NCI-H1092 (cell line): ENCODE measurements at places on chromosomes 7 and 10.
A peak's percentile ranks its signal among the peaks of the same experiment; 100 is the strongest.

GRCh38 chr7:146781352-146782116 lies 664.9 kb downstream of the CNTNAP2 start:
- DNase-seq, result no peak

- DNase-seq, result no peak
Measured at GRCh38 chr10:100710151-100710871, 35.1 kb upstream of the PAX2 start.

DNA sequence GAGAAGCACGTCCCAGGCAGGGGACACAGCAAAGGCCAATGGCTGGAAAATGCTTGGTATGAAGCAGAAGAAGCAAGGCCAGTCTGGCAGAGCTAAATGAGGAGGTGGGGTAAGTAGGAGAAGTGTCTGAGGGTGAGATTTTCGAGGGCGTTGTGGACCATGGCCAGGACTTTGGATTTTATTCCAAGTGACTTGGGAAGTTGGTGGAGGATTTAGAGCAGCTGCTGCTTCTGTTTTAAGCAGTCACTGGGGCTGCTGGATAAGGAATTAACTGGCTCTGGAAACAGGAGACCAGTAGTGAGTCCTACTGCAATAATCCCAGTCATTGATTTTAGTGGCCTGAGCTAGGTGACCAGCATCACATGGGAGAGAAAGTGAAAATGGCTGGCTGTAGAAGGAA lies 67.6 kb upstream of the GSDME start:
- no peak for DNase-seq

DNA sequence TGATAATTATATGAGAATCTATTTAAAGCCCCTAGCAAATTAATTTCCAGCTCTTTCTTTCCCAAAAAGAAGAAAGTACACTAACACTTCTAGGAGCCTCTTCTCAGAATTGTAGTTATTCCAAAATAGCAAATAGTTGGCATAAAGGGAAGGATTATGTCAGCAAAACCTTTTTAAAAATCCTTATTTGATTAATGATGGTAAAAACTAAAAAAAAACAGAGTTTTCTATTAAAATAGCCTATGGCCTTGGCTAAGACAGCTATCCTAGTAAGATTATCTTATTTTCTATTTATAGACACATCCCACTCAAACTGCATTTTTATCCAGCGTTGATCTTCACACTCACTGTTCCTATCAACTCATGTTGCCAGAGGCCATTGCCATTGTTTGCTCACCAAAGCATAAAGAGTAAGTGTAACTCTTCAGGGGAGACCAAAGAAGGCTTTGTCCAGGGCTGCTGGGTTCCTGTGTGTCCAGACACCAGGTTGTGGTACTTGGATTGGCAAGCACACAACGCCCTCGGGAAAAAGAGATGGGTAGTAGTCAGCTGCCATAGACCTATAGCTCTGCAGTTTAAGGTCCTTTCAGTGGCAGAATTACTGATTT lies 31.5 kb downstream of the ACTA2 start:
- no peak for DNase-seq

DNA sequence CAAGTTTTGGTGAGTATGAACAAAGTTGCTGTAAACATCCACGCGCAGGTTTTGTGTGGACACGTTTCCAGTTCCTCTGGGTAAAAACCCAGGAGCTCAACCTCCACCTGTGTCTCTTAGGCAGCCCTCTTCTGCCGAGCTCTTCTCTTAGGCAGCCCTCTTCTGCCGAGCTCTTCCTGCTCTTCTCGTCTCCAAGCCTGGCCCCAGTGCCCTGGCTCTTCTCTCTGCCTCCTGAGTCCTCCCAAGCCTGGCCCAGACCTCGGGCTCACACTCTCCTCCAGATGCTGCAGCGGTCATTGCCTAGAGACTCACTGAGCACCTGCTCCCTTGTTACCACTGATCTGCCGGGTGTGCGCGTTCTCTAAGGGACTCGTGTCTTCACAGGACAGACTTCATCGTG lies 38.7 kb upstream of the BNIP3 start:
- no peak for DNase-seq

DNA sequence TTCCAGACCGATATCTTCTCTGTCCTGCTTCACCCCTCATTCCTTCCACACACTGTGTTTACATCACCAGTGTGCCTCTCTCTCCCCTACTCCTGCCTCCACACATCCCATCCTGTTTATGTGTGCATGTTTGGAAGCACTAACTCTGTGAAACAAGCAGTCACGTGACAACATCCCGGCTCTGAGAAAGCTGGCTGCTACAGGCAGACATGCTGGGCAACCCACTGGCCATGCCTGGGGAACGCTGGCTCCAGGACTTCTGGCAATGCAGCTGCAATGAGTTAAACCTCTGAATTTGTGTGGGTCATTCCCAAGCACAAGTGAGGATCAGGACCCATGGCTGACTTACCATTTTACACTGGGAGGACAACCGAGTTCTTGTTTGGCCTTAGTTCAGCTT lies 74.0 kb downstream of the WNT2 start:
- DNase-seq, result no peak

- no peak for DNase-seq
Measured at GRCh38 chr10:9579110-9579705, 1438.5 kb upstream of the CELF2 start.

DNA sequence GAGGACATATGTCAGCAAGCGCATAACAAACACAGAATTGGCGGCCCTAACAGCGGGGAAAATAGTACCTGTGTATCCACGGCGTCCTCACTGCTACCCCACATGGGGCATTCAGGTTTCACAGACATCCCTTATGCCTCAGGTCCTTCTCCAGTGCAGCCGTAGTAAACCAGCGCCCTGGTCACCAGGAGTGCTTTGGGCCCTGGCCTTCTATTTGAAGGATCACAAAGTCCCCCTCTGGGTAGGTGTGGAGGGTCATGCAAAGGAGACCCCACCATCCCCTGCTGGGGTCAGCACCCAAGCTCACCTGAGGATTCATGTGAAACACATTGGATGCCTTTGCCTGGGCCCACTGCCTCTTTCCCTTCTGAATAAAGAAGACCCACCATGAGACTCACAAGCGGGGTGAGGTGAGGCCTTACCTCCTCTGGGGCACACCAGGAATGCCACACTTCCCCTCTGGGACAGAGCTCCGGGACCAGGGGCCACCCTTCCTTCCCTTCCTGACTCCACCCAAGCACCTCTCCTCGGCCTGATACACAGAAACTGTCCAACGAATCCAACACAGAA lies 18.8 kb downstream of the CLRN3 start:
- DNase-seq, result no peak

DNA sequence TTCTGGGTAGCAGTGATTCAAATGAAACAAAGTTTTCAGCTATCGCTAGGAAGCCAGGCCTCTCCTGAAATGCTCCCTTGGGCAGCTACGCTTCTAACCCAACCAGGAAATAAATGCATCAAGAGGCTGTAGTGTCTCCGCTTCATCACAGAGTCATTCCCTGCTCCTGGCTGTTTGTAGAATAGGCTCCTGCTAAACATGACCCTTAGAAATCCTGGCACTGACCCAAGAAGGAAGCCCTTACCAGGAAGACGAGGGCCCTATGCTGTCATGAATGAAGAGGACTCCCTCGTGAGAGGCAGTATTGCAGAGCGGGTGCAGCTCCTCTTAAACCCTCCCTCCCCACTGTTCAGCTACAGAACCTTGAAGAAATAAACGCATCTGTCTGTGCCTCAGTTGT lies 48.3 kb downstream of the NOD1 start:
- DNase-seq, result no peak

DNA sequence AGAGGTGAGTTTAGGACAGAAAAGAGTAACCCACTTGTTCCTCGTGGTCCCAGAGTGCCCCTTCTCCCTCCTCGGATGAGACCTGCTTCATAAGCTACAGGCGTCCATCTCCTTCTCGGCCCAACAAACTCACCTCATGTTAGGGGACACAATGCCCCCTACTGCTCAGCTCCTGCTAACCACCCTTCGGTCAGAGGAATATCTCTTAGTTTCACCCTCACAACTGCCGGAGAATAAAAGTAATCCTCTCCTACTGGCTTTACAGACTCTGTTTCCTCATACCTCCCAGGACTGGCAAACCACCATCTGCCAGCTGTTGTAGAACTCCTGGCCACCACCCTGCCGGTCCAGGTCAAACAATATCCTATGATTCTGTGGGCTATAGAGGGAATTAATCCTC lies 3.2 kb downstream of the AKR1B15 start:
- DNase-seq, result no peak

GRCh38 chr7:35624299-35625186 lies 70.4 kb downstream of the HERPUD2 start:
- peak; percentile 29 for DNase-seq

- DNase-seq, result peak; percentile 90
Measured at GRCh38 chr7:26627891-26628341, 236.5 kb downstream of the SKAP2 start.

- DNase-seq, result no peak
Measured at GRCh38 chr10:131845505-131846239, 55.1 kb upstream of the PPP2R2D start.
